ENCODE measurements at places on chromosomes 3 and 15.

GRCh38 chr3:28050885-28051284 is 190.5 kb upstream of the CMC1 start:
- DNase-seq: no peak

GRCh38 chr3:87298111-87298718 is 21.8 kb upstream of the POU1F1 start:
- peak; percentile 7 for DNase-seq

DNA sequence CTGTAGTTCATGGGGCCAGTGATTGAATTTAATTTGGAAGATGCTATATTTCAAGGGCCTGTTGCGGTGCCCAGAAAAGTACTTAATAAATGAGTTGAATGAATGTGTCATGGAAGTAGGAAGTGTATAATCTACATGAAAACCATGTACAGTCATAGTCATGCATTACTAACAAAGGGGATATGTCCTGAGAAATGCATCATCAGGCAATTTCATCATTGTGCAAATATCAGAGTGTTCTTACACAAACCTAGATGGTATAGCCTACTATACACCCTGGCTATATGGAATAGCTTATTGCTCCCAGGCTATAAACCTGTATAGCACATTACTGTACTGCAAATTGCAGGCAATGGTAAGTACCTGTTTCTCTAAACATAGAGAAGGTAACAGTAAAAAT is 10.7 kb upstream of the MYO5C start:
- DNase-seq: peak; percentile 26

GRCh38 chr15:84098604-84099003 is 137.0 kb upstream of the GOLGA6L4 start:
- no peak for DNase-seq

GRCh38 chr3:125062904-125063618 is 7.3 kb upstream of the HEG1 start:
- DNase-seq: peak; percentile 96
